Stimulated activated CD4-positive, alpha-beta T cell treated with anti-CD3 and anti-CD28 coated beads, Interleukin-4, amount 100 ng/mL, for 48 hours (primary cell): ENCODE measurements at places on chromosomes 3 and 15.

DNA sequence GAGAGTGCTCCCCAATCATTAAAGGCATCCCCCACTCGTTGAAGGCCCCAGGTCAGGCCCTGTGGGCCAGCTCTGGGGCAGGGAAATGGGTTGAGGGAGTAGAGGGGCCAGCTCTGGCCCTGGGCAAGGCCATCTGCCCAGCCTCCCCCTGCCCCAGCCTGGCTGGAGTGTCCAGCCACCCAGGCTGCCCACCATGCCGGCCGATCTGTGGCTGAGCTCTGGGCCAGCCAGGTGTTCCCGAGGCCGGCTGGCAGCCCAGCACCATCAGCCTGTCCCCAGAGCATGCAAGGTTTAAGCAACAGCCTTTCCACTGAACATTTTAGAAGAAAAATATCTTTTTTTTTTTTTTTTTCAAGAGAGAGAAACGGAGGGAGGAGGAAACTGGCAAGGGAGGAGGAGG lies 62.8 kb upstream of the LINGO1 start:
- no peak for DNase-seq

DNA sequence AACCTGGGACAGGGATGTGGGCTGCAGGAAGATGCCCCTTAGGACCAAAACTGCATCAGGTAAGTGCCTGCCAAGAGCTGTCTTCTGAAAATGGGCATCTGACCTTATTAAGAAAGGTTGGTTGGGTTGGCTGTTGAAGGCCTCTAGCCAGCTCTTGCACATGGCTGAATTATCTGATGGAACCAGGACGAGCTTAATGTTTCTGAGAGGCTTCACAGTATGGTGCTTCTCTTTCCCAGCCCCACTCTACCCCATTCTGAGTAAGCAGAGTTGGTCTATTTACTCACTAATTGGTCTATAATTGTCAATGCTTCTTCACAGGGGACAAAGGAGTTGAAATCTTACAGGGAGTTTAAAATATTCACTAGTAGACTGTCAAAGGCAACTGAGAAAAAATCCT lies 48.4 kb downstream of the DTWD1 start:
- no peak for DNase-seq

GRCh38 chr3:55441499-55441898 lies 45.6 kb downstream of the WNT5A start:
- DNase-seq: no peak

- no peak for DNase-seq
These were observed 122.9 kb upstream of the GOLIM4 start for GRCh38 chr3:168218600-168218999.

- peak; percentile 51 for DNase-seq
These were observed at the start of gene CCR1 for GRCh38 chr3:46208167-46208704. TSS of gene CCR1 (minus strand) at chr3:46208313. CDS start at chr3:46204313, 4,000 bp downstream.

DNA sequence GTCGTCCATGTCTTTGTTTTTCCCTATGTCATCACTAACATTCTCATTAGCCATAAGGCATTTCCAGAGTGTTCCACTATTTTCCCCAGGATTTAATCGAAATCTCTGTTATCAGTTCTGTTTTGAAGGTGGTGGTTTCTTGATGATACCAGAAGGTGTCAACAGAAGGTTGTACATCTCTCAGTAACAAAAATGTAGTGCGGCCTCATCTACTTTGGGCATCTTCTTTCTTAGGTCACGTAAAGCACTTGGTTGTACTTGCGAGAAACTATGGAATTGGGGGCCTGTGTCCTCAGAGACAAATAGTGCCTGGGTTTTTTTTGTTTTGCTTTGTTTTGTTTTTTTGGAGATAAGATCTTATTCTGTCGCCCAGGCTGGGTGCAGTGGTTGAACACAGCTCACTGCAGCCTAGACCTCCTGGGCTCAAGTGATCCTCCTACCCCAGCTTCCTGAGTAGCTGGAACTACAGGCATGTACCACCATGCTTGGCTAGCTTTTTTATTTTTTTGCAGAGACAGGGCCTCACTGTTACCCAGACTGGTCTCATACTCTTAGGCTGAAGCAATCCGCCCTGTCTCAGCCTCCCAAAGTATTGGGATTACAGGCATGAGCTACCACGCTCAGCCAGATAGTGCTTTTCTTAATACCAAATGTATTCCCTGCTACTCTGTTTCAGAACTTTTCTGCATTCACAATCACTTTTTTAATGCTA lies 61.2 kb upstream of the FURIN start:
- DNase-seq: no peak

GRCh38 chr3:42486814-42487565 lies 15.5 kb upstream of the VIPR1 start:
- DNase-seq: no peak

GRCh38 chr3:167705840-167706239 lies 28.9 kb downstream of the PDCD10 start:
- no peak for DNase-seq

GRCh38 chr15:64807051-64807749 lies 18.2 kb downstream of the PIF1 start:
- no peak for DNase-seq

DNA sequence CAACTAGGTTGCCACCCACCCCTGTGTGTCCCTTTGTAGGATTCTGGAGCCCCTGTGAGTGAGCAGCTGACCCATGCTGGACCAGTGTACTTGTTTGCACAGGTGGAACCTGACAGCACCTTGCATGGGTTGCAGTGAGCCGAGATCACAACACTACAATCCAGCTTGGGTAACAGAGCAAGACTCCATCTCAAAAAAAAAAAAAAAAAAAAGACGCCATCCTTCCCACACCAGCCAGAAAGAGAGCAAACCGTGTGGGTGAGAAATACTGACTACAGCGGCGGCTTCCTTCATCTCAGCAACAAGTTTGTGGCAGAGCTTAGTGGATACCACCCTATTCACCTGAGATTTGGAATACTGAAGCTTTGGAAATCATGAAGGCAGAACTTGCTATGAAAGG lies 746 bp upstream of the CD80 start:
- DNase-seq: no peak
